T47D (cell line): ENCODE measurements at places on chromosomes 16 and 17.

DNA sequence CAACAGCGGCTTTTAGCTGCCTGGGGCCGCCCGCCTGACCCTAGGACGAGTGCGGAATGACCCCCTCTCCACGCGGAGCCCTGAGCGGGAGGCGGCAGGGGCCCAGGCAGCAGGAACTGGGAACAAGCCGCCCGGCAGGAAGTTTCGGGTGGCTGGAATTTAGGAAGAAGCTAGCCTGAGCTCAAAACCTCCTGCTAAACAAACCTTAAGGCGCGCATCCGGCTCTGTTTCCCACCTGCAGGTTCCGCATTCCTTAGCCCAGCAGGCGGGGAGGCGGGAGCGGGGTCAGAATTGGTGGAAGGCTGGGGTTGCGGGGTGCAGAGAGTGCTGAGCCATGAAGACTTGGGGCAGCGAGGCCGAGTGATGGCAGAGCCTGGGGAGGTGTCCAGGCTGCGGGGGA is 813.9 kb downstream of the KCNJ18 start:
- DNase-seq: no peak

- DNase-seq: no peak
Measured at GRCh38 chr17:41691031-41691777, 2.5 kb downstream of the EIF1 start.

- DNase-seq: no peak
Measured at GRCh38 chr16:68636064-68636560, 9.0 kb upstream of the CDH3 start.

DNA sequence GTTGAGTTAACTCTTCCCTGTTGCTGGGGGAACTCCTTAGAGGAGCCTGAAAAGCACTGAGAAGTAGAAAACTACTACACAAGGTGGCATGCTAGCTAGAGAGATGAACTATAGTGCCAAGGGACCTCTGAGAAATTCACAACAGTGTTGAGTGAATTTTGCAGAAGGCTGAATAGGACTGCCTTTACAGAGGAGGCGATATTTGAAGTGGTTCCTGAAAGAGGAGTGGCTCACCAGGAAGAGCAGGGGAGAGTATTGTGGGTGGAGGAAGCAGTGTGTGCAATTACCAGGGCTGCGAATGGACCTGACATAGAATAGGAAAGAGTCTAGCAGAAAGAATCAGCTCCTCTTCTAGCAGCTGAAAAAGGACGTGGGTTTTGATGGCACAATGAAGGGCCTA is 66.4 kb downstream of the CDK5R1 start:
- DNase-seq: no peak

GRCh38 chr17:44277976-44278375 is 10.0 kb upstream of the SLC4A1 start:
- DNase-seq: no peak

GRCh38 chr16:17283016-17283415 is 187.7 kb downstream of the XYLT1 start:
- DNase-seq: no peak
